ENCODE measurements at places on chromosomes 2 and 18.

GRCh38 chr2:135874777-135875365, 1.4 kb downstream of the MCM6 start:
- DNase-seq = no peak

DNA sequence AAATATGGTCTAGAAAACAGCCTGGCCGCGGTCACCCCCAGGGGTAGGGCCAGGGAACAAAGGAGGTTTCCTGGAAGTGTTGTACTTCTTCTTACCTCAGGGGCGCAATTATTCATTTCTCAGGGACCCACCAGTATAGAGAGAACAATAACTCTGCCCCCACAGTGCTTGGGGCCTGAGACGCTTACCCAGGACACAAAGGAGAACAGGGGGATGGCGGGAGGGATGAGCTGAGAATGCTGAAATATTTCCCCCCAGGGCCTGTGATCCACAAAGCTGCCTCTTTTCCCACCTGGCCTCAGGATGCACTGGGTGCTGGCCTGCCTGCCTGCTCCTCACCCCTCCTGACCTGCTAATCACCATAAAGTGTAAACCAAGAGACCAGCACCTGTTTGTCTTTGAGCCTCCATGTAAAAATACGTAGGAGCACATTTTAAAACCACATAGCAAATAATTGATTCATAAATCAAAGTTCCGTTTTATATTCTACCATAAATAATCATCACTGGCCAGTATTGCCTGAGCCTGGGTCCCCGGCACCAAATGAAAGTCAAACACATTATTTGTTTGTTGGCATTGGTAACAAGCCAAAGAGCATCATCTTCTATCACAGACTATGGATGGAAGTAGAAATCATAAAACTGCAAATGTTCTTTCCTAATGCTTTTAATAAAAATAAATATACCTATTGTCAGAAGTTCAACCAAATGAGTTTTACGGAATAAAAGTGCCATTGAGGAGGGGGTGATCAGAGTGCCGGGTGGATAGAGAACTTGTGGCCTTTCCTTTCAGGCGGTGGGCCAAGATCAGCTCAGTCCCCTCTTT, 67.3 kb upstream of the RMDN2 start:
- DNase-seq = no peak

DNA sequence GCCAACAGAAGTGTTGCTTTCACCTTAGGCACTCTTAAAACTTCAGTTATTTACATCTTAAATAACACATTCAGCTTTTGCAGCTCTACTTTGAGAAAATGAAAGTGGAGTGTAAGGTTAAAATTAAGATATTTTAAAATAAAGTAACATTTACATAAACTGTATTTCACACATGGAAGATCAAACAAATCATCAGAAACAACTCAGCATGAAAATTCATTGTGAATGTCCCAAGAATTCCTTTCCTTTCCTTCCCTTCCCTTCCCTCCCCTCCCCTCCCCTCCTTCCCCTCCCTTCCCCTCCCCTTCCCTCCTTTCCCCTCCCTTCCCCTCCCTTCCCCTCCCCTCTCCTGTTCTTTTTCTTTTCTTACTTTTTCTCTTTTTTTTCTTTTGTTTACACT, 238.0 kb upstream of the DOK6 start:
- no peak for DNase-seq

DNA sequence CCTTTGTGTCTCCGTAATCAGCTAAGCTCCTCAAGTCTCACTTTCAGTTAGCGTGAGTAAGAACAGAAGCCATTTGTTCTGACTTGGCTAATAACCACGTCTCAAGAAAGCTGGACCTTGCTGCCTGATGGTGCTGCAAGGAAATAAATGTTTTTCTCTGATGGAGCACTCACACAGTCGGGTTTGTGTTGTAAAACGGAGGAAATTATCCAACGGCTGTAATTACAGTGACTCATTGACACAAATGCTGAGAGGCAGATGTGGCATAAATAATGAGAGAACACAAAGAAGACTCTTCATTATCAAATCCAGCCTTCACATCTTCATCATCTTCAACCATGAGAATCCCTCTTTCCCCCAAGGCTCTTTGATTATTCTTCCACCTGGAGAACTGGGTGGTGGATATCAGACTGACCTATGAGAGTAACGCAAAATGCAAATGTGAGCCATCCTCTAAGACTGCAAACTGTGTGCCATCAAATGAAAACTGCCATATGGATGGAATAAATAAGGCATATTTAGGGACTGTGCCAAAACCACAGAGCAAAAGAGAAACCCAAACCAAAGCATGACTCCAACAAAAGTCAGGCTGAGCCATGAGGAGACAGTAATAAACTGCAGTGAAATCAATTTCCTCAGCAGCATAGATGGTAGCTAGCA, 252.6 kb downstream of the RND3 start:
- DNase-seq = no peak

DNA sequence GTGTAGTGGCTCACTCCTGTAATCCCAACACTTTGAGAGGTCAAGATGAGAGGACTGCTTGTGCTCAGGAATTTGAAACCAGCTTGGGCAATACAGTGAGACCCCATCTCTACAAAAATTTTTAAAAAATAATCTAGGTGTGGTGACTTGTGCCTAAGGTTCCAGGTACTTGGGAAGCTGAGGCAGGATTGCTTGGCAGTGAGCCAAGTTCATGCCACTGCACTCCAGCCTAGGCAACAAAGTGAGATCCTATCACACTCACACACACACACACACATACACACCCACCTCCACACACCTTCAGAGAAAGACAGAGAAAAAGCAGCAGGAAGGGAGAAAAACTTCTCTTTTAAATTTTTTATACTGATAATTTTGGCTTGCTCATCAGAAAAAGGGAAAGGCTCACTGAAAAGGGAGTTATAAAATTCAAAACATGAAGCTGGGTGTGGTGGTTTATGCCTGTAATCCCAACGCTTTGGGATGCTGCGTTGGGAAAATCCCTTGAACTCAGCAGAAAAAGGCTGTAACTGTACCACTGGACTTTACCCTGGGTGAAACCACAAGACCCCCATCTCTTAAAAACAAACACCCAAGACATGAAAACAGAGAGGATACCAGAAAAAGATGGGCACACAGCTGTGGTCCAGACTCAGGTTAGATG, 25.7 kb downstream of the FAM168B start:
- DNase-seq = no peak

DNA sequence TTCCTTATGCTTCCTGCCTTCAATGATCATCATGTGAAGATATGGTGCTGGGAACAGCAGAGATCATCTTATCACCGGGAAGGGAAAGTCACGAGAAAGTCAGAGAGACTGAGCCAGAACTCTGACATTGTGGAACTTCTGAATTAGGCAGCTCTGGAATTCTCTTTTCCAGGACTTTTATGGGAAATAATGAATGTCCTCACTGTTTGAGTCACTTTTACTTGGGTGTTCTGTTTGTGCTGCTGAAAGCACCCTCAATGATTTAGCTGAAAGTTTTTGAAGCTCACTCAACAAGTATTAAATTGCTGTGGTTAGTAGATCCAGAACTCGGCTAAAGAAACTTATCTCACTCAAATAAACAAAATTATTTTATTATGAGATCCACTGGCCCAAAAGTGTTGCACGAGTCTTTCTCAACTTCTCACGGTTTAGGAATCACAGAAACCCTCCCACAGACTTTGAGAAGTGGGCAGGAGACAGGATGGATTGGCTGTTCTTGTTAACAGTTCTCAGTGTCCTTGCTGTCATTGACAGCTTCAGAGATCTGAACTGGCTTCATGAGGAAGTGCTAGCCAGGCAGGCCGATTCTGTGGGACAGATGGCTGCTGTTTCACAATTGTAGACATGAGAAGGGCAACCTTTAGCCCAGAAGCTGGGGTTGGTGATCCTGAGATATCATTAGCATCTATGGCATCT, 26.4 kb upstream of the ATRAID start:
- no peak for DNase-seq

DNA sequence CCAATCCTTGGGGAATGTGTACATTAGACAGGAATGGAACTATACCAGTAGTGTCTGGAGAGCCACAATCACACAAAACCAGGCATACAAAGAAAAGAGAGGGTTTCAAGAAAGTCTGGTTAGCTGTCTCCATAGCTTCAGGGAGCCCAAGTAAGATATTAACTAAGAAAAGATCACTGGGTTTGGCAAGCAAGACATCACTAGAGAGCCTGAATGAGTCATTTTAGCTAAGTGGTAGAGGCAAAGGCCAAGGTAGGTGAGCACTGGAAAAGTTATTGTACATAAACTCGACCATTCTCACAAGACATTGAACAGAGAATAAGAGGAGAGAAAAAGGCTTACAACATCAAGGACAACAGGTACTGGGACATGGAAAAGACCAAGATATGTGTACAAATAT, 143.8 kb upstream of the ARL4C start:
- no peak for DNase-seq

DNA sequence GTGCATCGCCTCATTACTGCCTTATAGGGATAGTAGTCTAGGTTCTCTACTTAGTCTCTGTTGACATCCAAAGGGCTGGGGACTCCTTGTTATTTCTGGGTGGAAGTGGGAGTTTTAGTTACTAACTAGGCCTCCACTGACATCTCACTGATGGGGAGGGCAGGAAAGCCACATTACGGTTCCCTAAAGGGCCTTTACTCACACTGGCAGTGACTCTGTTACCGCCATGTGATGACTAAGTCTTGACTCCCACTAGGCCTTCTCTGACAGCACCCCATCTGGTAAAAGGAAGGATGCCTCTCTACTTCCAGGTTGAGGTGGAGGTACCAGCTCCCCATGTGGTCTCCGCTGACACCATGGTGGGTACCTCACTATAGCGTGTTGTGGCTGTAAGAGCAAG, 14.0 kb upstream of the BCL2L11 start:
- no peak for DNase-seq

- DNase-seq = no peak
Measured at GRCh38 chr18:51430538-51430937, 233.1 kb upstream of the MEX3C start.

GRCh38 chr2:148305476-148305875, 284.6 kb downstream of the MBD5 start:
- no peak for DNase-seq

- no peak for DNase-seq
Measured at GRCh38 chr2:95375532-95376150, 26.9 kb upstream of the FAHD2A start.

DNA sequence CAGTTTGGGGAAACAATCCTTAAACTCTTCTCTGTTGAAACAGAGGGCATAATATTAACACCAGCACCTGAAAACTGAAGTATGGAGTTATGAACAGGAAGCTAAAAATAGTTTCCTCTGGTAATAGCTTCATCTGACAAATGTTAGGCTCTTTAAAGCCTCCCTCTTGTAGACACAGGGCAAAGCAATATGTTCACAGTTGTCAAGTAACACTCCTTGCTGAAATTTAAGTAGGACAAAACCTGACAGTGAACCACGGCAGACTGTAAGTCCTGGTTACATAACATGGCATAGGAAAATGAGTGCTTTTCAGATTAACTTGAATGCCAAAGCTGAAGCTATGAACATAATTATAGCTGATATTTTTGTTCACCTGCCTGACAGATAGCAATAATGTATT, 172.9 kb downstream of the CMPK2 start:
- no peak for DNase-seq

DNA sequence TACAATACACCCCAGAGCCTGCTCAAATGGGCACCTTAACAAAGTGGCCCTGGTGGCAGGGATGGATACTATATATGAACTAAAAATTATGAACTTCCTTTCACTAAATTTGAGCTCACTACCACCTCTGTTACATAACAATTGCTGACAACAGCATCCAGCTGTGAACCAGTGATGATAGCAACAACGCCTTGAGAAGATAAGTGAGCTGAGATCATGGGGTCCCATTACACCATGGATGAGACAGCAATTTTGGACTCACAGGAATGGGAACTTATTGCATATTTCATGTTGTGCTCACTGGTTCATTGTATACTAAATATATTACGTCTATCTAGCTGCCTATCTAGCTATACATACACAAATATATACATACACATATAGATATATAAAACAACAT, 16.9 kb upstream of the ALMS1 start:
- DNase-seq = no peak

DNA sequence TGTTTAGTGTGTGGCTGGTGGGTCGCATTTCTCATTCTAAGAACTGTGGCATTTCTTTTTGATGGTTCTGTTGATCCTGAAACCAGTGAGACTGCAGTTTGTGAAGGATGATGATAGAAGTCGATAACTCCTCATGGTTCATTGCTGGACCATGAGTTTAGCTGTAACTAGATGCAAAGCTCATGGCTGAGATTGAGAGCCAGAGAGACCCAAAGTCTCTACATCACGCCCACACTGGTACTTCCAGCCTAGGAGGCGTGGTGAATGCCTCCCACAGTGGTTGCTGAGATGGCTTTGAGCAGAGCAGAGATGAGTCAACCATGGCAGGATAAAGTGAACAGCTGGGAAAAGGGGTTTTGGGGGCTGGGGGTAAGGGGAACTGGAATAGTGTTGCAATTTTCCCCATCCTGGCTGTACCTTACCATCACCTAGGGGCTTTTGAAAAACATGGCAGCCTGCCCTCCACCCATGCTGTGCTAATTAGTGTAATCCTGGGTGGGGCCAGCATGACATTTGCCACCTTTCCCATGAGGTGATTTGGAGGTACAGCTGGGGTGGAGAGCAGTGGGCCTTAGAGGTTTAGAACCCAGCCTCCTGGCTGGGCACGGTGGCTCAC, 24.1 kb downstream of the INPP4A start:
- no peak for DNase-seq

DNA sequence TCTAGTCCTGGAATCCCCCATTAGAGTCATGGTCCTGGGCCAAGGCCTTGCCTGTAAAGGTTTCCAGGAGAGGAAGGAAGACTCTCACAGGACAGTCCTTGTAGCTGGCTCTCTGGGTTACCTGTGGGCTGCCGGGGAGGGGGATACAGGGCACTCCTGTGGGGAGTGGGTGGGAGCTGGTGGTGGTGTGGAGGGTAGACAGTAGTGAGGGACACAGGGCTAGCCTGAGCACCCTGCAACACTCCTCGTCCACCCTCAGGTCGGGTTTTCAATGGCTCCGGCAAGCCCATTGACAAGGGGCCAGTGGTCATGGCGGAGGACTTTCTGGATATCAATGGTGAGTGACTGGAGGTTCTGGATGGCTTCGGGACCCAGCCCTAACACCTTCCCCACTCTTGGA, 19.7 kb upstream of the ANKRD53 start:
- DNase-seq = no peak

DNA sequence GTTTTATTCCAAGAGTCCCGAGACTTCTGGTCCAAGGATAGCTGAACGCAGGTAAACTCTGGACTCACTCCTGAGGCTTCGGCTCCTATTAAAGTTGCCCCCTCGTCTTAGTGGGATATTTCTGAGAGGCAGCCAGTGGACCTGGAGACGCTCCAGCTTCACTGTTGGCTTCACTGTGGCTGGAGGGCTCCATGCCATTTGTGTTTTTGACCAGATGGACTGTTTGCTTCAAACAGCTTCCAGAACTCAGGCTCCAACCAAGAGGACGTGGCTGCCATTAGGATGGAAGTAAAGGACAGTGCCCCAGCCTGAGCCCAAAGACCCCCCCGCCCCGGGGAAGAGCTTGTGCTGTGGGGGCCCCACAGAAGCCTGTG, 94.4 kb upstream of the LDAH start:
- no peak for DNase-seq

All from stimulated activated CD4-positive, alpha-beta T cell treated with anti-CD3 and anti-CD28 coated beads, TNF-alpha, amount 100 ng/mL, for 1 hour (primary cell).